Tibial nerve (tissue), 4 donors: ENCODE measurements at places on chromosomes 7 and 10. TPM values are rescaled to one million over a fixed set of nuclear protein-coding genes. Genes with fewer than 3 reads are reported as not detected.

ACHE gene
- not detected for total RNA-seq

CUZD1 gene
- total RNA-seq, result 1.2 TPM

CCL26 gene
- total RNA-seq, result not detected

COL17A1 gene
- total RNA-seq, result not detected

LIPJ gene
- not detected for total RNA-seq

FOXI2 gene
- 0.59 TPM for total RNA-seq

HTR5A gene
- not detected for total RNA-seq

SCIN gene
- 1.7 TPM for total RNA-seq

OR2A42 gene
- total RNA-seq, result not detected

NXPH1 gene
- not detected for total RNA-seq

SEMA3A gene
- 9.3 TPM for total RNA-seq

SLC13A4 gene
- not detected for total RNA-seq

TLX1 gene
- total RNA-seq, result not detected

UCN3 gene
- total RNA-seq, result not detected

GRCh38 chr7:97971120-97971989 lies 18.6 kb downstream of the OCM2 start:
- DNase-seq, result no peak

DNA sequence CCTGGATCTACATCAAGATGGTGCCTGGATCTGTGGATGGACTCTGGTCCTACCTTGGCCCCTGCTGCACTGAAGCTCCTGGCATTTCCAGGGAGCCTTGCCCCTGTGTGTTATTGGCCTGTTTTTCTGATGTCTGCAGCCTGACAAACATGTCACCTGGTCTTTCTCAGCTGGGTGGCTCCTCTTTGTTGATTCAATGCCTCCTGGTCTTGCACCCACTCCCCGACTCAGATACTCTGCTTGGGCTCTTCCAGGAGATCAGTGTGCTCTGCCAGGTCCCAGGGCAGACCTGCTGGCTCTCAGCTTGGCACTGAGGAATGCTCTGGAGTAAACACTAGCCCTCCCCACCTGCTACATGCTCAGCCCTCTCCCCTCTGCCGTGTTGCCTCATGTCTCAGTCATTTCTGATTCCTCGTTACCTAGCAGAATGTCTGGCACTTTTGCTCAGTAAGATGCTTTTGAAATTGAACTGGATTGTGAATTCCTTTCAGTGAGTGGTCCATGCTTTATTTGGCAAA lies 253.3 kb upstream of the BMPER start:
- DNase-seq, result no peak

- no peak for DNase-seq
Observed at GRCh38 chr7:148116829-148117403, 473.6 kb upstream of the C7orf33 start.

DNA sequence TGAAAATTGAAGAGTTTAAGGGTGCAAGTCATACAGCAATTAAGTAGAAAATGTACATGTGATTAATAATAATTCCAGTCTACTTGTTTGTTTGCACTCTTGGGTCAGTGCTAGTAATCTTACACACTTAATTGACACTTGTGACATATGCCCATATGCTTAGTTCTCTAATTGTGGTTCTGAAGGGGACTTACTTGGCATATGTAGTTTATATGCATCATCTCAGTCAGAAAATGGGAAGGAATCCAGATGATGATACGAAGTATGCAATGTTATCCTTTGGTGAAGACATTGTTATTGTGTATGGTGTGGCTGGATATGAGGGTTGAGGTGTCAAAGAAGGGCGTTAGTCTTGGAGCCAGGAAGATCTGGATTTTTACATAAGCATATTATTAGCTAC lies 193.5 kb upstream of the HDAC9 start:
- DNase-seq, result no peak

- DNase-seq, result no peak
Observed at GRCh38 chr10:34206935-34207268, 608.2 kb downstream of the PARD3 start.

- DNase-seq, result no peak
Observed at GRCh38 chr7:2200584-2200980, 32.2 kb downstream of the MAD1L1 start.

DNA sequence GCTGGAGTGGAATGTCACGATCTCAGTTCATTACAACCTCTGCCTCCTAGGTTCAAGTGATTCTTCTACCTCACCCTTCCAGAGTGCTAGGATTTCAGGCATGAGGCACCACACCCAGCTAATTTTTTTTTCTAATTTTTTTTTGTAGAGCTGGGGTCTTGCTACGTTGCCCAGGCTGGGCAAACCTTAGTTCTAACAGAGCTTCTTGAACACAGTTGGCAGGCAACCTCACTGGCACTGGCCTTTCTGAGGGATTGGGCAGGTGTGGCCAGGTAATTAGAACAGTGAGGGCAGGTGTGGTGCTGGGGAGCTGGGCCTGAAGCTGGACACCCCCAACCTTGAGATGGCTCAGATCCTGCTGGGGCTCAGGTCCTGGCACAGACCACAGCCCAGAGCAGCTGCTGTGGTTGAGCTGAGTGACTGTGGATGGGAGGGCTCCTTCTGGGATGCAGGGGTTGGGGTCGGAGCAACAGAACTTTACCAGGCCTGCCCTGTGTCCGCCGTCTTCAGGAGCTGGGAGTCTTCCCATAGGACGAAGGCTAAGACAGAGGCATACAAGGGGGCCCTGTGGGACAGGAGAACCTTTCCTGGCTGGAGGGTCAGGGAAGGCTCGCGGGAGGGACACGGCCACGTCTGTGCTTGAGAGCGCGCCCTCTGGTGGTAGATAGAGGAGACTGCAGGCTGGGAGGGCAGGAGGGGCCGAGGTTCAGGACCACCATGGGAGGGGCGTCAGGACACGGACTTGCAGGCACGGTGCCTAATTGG lies 48.2 kb downstream of the COL26A1 start:
- DNase-seq, result no peak

GRCh38 chr7:8228766-8229674 lies 32.9 kb downstream of the ICA1 start:
- DNase-seq, result no peak

GRCh38 chr7:2804227-2804763 lies 39.8 kb downstream of the GNA12 start:
- no peak for DNase-seq

DNA sequence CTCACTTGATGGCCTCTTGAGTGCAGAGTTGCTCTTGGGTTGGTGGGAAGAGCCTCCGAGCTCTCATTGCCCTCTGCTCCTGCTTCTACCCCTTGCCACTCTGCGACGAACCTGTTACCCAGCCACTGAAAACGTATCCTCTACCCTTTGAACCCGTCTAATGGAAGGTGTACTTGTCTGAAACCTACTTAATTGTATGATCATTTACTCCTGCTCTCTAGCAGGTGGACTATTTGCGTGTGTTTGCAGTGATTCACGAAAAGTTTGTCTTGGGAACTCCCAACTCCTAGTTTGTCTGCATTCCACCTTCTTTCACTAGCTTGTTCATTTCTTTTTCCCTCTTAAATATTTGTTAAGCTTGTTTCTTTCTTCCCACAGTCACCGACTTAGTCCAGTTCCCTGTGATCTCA lies 503 bp downstream of the CROT start:
- DNase-seq, result no peak

DNA sequence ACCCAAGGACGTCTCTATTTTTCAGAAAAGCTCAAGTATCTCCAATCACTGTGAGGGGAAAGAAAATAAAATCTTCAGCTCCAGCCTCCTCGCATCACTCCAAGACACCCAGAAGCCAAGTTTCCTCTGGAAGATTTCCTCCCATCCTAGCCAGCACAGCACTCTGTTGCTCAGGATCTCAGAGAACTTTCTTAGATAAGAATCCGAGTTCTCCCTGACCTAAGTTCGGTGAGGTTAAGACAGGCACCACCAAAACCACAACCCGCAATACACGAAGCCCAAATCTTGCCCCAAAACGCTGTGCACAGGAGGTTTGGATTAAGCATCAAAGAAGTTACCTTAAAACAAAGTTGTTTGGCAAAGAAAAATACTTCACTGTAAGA lies 4.2 kb downstream of the FAM53B start:
- DNase-seq, result peak; percentile 8

DNA sequence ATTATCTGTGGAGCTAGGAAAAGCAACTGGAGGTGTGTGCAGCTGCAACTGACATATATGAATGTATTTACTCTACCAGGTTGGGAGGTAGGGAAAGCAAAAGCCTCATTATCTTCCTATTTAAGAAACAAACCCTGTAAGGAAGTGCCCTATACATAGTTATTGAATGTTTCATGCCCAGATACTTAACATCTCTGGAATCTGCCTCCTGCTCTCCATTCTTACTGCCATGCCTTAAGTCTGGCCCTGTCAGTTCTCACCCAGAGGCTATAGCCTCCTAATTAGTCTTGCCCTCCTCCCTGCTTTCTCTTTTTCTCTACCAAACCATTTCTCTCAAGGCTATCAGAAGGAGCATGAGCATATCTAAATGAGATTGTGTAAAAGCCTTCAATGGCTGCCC lies 542.6 kb upstream of the LRRN3 start:
- DNase-seq, result no peak

- no peak for DNase-seq
Observed at GRCh38 chr10:70596860-70597809, 5.4 kb downstream of the PRF1 start.

DNA sequence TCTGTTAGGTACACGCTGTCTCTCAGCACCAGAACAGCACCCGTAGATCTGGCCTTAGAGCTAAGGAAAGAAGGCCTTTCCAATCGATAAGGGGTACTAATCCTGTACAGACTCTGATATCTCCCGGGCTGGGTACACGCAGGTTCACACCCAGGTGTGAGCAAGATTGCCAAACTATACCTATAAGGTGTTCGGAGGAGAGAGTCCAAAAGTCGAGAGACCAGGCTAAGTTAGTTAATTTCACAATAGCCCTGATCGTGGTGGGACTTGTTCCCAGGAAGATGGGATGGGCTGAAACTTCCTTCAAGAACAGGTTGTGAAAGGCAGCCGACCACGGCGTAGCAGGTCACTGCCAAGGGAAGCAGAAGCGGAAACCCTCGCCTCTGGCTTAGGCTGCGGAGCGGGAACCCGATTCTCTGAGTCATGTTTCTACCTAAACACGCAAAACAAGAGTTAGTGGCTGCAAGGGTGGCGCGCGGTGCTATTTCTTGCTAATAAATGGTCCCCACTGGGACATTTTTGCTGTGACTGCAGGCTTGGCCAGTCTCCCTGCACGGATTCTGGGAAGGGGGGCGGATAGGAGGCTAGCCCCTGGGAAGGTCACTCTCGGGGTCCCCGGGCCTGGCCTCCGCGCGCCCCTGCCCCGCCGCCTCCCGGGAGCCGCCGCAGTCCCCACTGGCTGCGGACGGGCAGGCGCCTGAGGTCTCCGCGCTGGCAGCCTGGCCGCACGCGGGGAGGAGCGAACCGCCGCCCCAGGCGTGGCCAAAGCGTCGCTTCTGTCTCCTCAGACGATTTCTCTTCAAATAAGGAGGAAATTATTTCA lies 75.4 kb upstream of the PDSS1 start:
- peak; percentile 33 for DNase-seq

- no peak for DNase-seq
Observed at GRCh38 chr10:26445411-26446031, 7.4 kb downstream of the APBB1IP start.

DNA sequence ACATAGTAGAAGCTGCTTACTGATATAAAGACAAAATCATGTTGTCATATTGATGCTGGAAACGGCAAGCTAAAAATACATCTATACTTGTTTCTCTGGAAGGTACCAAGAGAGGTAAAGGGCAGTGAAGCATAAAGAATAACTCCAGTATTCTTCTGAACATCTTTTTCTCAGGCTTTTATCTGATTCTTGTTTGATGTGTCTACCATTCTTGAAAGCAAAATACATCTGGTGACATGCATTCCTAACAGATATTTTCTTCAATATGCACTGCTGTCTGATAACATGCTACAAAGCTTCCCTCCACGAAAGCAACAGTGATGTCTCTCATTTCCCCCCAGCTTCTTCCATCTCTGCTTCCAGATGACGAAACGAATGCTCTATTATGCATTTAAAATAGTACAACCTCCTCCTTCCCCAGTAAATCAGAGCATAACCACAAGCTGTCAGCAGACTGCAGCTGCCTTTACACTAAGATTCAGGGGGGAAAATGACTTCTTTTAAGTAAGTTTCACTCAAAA lies 100.8 kb downstream of the ARHGAP21 start:
- no peak for DNase-seq

GRCh38 chr10:30384701-30385201 lies 35.7 kb upstream of the MTPAP start:
- no peak for DNase-seq

GRCh38 chr10:31751051-31751737 lies 177.4 kb downstream of the ARHGAP12 start:
- no peak for DNase-seq

DNA sequence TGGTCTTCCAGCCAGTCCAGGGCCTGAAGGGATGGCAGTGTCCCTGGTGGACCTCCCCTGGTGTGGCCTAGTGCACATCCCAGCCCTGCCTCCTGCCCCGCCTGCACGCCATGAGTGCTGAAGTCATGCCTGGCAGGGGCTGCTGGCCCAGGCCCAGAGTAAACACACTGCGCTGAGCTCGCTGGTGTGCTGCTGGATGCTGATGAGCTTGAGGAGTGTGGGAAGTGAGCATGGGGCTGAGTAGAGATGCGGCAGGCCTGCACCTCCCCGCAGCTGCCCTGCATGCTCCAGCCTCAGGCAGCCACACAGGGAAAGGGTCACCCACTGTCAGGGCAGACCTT lies 43.2 kb downstream of the HTRA1 start:
- DNase-seq, result peak; percentile 84

DNA sequence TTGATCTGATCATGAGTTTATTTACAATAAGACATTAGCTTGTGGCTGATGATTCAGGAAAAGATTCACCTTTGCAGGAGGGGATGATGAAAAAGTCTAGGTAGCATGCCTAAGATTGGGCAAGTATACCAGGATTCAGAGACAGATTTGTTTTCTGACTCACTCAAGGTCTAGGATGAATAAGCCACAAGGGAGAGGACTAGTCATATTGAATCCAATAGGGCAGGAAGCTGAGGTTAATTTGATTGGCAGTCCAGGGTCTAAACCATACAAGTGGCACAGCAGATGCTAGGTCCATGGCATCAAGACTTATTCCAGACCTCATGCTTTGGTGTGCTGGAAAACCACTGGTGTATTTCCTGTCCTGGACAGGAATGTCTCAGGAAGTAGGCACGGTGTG lies 1133.4 kb downstream of the XPNPEP1 start:
- DNase-seq, result no peak

DNA sequence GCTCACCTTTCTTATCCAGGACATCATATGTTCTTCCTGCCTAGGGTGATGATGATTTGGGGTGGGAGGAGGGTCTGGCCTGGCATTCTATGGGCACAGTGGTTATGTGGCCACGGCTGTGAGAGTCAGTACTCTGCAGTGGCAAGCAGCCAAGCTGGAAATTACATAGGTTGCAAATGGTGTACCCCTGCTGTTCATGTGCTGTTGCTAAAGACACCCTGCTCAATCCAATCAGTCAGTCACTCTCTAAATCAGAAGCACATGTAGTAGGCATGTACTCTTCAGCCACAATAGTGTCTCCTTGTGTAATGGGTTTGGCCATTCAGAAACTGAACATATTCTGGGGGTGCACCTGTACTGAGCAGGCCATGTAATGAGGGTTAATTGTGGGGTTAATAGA lies 449.1 kb upstream of the ANKRD30A start:
- no peak for DNase-seq

GRCh38 chr7:44470135-44470479 lies 20.4 kb downstream of the NUDCD3 start:
- DNase-seq, result no peak

- no peak for DNase-seq
Observed at GRCh38 chr7:95694334-95694733, 78.0 kb upstream of the DYNC1I1 start.

- DNase-seq, result no peak
Observed at GRCh38 chr10:132028706-132029105, 37.0 kb upstream of the JAKMIP3 start.

- no peak for DNase-seq
Observed at GRCh38 chr10:60099998-60100747, 193.8 kb upstream of the CCDC6 start.
